Left hindlimb (tissue), 1 donor: ENCODE measurements at places on chromosomes 11 and 22.

- no peak for DNase-seq
These were observed 20.9 kb downstream of the DKK3 start for GRCh38 chr11:11987503-11988022.

GRCh38 chr22:28927630-28928029 lies 44.3 kb downstream of the ZNRF3 start:
- no peak for DNase-seq

GRCh38 chr11:20844216-20844615 lies 174.8 kb downstream of the NELL1 start:
- no peak for DNase-seq

DNA sequence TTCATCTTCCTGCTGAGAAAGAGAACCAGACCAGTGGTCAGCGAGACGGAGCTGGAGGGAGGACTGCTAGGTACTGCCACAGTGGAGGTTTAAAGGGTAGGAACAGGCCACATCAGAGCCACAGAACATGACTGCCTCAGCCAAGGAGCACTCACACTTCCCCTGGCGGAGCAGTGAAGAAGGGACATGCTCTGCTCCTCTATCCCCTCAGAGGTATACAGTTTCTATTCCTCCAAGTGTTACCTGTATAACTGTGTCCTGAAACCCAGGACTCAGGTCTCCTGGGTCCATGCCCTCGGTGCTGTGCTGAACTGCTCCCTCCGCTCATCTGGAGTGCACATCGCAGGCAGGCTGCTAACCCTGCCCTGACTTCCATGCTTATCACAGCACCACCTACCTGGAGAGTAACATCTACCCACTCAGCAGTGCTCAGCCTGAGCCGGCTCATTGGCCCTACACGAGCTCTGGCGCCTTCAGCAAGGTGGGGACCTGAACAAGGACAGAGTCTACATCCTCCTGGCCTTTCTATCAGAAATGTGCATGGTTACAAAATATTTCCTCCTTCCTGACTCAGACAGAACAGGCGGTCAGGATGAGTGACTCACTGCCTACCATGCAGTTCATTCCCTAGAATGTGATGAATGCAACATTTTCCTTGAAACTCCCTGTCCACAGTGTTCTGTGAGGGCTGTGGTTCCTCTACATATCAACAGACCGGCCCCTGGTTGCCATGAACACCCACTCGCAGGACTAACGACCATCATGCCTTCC lies 52.9 kb downstream of the C11orf58 start:
- DNase-seq: no peak

- no peak for DNase-seq
These were observed 161.1 kb downstream of the KIRREL3 start for GRCh38 chr11:126839496-126839895.

- DNase-seq: no peak
These were observed 405 bp downstream of the SFI1 start for GRCh38 chr22:31496735-31497146.

DNA sequence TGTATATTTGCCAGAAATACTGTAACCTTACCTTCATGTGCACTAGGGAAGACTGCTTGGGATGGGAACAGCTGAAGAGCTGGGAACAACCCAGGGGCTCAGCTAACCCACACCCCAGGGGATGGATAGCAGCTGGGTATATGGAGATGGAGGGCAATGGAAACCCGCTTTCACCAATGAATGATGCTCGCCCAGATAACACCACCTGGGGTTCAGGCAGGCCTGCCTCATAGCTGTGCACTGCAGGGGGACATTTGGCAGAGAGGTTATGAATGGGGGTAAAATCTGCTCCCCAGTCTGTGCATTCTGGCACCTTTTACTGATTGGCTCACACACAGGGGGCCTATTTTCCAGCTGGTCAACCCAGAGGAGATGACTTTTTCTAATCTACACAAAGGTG lies 170.7 kb downstream of the CHST1 start:
- no peak for DNase-seq

DNA sequence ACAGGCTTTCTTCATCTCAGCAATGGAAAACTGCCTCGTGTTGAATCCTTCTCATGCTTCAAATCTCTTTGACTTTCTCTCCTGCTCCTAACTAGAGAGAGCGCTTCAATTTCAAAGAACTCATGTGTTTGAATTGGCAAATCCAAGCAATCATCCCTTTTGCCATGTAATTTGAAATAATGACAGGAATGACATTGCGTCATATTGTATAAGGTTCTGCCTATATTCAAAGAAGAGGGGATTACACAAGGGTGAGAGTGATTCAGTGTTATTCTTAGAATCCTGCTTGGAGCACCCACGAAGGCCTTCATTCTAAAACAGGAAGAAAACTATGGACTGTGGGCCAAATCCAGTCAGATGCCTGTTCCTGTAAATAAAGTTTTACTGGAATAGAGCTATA lies 720.6 kb downstream of the JRKL start:
- DNase-seq: no peak
